NCI-H2081 treated with DMSO at 0.1 percent for 48 hours (cell line): ENCODE measurements at places on chromosomes 16 and 17.

GRCh38 chr16:53664724-53665345 is 38.8 kb downstream of the RPGRIP1L start:
- DNase-seq = no peak

DNA sequence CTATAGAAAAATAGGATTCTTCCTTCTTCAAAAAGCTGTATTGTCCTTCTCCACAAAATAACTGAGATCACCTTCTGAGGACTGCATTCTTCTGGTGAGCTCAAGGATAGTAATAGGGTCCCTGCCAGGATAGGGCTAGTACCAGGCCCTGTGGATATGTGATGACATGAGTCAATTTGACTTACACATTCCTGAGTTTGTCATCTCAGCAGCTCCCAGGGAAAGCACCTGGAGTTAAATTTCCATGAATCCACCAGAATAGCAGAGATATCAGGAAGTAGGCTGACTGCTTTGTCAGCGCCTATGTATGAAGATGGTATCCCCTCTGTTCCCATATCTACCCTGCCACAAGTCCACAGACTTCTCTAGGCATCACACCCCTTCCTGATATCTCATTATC is 225.8 kb downstream of the PMP22 start:
- DNase-seq = no peak

DNA sequence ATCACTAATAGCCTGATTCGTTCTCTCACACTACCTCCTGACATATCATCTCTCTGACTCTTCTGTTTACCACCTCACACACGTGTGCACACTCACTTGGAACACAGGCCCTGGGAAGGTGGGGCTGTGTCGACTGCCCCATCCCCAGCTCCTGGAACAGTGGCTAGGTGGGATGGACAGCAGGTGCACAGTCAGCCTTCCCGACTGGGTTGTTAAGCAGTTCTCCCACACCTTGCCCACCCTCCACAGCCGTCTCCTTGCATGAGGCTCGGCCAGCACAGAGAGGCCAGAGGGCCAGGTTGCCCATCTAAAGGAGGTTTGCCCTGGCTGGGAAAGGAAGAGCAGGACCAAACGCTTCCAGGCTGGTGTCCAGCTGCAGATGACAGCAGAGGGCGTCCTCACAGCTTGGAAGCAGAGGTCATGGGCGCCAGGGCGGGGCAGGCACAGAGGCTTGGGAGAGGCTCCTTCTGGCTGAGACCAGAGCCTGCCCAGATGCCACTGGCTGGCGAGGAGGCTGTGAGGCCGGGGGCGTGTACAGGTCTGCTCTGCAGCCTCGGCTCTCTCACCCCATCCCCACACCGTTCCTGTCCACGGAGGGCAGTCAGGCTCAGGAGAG is 92.8 kb downstream of the AMFR start:
- DNase-seq = no peak

GRCh38 chr17:5437721-5438317 is 1.1 kb downstream of the C1QBP start:
- no peak for DNase-seq

DNA sequence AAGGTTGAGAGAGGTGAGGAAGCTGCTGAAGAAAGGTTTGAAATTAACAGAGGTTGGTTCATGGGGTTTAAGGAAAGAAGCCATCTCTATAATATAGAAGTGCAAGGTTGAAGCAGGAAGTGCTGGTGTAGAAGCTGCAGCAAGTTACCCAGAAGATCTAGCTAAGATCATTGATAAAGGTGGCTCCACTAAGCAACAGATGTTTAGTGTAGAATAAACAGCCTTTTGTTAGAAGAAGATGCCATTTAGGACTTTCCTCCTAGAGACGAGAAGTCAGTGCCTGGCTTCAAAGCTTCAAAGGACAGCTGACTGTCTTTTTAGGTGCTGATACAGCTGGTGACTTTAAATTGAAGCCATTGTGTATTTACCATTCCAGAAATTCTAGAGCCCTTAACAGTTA is 29.3 kb downstream of the GOSR1 start:
- no peak for DNase-seq

DNA sequence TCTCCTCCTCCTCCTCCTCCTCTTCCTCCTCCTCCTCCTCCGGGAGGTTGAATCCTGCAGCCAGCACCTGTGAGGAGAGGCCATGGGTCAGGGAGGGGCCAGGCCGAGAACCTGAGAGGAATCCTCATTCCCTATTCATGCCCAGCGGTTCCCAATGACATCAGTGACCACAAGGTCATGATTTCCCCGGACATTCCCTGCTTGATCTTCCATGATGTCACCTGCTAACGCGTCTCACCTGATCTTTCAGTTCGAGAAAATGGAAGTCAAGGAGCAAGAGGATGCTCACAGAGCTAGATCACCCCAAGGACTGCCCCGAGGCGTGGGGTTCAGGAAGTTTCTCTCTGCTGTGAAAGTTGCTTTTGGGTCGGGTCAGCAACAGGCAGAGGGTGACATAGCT is 5.4 kb downstream of the APOBR start:
- no peak for DNase-seq

- DNase-seq = no peak
These were observed 57.2 kb upstream of the GSG1L start for GRCh38 chr16:28120754-28121153.

GRCh38 chr17:57243171-57243622 is 13.1 kb upstream of the MSI2 start:
- DNase-seq = peak; percentile 29

- no peak for DNase-seq
These were observed 219.2 kb downstream of the C16orf78 start for GRCh38 chr16:49592546-49593423.

DNA sequence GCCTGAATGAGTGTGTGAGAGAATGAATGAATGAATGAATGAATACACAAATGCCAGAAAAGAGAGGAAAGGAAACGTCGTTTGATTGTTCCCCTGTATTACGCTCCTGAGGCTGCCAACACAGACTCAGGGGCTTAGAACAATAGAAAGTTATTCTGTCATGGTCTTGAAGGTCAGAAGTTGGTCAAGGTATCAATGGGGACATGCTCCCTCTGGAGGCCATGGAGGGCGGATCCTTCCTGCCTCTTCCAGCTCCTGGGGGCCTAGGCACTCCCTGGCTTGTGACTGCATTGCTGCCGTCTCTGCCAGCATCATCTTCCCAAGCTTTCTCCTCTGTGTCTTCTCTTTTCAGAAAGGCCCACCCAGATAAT is 1.5 kb upstream of the SLC38A8 start:
- no peak for DNase-seq

DNA sequence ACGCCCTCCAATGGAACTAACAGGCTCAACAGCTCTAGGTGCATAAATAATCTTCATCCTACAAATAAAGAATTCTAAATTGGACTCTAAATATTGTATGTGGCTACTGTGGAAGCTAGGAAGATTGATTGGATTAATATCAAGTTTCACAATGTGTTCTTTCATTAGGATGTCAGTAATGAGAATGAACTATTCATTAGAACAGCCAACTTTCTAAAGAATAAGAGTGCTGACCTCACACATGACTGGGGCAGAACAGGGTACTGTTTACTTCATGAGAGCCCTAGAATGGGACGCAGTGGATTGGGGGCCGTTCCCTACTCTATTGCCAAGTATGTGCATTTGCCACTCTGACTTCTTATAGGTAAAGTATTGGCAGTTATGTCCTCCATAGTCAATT is 528.2 kb upstream of the RBFOX1 start:
- no peak for DNase-seq

- peak; percentile 80 for DNase-seq
These were observed 161.1 kb upstream of the CACNG5 start for GRCh38 chr17:66673668-66674276.

- DNase-seq = no peak
These were observed 31.7 kb downstream of the TOM1L2 start for GRCh38 chr17:17940441-17940911.

DNA sequence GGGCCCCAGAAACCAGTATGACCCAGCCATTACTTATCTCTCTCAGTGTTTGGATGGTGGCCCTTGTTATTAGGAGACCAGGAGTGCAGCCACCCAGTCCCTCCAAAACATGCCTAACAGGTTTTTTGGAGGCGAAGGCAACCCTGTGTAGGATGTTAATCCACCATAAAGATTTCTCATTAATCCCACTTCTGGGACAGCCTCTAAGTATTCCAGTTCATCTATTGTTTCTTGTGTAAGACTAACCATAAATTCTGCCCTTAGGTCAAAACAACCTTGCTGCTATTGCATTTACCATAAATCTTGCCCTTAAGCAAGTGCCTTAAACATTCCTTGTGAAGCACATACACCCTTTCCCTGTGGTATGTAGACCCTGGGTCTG is 21.5 kb upstream of the OR1F1 start:
- DNase-seq = no peak

DNA sequence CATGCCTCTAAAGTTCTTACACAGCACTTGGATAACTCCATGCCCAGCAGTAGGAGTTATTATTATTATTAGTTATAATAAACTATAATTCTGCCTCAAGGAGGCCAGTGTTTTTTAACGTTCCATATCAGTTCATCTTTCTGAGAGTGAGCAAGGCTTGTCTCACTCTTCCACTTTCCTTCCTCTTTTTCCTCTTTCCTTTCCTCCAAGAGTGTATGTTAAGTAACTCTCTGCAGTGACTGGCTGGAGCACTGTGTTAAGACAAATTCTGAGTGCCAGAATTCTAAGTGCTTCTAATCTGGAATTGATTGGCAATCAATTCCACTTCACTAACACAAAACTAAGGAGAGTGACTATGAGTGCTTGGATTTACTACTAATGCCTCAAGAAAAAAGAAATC is 16.4 kb downstream of the CLEC19A start:
- no peak for DNase-seq

GRCh38 chr16:1673424-1674151 is 4.5 kb upstream of the JPT2 start:
- no peak for DNase-seq

DNA sequence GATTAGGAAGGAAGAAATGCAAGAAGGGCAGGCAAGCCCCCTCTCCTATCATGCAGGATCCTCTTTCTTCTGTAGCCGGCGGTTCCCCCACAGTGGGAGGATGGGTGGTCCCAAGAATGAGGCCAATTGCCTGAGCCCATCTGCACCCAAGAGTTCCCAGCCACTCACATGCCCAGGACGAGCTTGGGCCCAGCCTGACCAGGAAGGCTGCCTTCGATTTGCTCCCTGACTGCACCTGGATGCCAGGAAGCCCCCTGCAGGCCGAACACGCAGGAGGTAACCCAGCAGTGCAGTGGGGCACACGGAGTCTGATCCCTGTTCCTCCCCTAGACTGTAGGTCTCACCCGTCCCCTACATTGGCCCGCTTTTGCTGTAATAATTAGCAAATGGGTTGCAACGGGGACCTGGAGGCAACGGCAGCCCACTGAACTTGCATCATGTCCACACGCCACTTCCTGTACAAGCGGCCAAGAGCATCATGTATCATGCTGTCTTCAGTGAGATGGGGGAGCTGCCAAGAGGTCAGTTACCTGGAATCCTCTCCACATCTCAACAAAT is 67.5 kb downstream of the AMFR start:
- DNase-seq = no peak

GRCh38 chr16:24463196-24463945 is 76.0 kb upstream of the RBBP6 start:
- no peak for DNase-seq

DNA sequence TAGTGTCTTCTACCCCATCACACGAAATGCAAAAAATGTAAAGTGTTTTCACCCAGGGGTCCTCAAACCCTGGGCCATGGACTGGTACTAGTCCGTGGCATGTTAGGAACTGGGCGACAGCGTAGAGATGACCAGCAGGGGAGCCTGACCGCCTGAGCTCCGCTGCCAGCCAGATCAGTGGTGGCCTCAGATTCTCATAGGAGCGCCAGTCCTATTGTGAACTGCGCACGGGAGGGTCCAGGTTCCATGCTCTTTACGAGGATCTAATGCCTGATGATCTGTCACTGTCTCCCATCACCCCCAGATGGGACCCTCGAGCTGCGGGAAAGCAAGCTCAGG is 4.5 kb downstream of the SCARF1 start:
- no peak for DNase-seq

DNA sequence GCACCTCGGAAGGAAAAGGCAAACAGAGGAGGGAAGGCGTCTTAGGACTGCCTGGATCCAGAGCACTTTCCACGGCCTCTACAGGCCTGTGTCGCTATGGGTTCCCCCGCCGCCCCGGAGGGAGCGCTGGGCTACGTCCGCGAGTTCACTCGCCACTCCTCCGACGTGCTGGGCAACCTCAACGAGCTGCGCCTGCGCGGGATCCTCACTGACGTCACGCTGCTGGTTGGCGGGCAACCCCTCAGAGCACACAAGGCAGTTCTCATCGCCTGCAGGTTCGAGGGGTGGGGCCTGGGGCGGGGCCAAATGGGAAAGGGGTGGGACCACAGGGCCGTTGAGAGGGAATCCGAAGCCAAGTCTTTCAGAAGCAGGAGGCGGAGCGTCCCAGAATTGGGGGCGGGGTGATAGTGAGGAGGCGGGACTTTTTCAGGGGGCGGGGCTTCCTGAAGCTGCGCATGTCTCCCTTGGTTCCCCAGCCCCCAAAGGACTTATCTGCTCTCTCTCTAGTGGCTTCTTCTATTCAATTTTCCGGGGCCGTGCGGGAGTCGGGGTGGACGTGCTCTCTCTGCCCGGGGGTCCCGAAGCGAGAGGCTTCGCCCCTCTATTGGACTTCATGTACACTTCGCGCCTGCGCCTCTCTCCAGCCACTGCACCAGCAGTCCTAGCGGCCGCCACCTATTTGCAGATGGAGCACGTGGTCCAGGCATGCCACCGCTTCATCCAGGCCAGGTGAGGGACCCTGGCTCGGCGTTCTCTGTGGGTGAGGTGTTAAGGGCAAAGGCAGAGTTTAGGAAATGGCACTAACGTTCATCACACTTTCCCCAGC is 939 bp downstream of the BCL6B start:
- DNase-seq = no peak

DNA sequence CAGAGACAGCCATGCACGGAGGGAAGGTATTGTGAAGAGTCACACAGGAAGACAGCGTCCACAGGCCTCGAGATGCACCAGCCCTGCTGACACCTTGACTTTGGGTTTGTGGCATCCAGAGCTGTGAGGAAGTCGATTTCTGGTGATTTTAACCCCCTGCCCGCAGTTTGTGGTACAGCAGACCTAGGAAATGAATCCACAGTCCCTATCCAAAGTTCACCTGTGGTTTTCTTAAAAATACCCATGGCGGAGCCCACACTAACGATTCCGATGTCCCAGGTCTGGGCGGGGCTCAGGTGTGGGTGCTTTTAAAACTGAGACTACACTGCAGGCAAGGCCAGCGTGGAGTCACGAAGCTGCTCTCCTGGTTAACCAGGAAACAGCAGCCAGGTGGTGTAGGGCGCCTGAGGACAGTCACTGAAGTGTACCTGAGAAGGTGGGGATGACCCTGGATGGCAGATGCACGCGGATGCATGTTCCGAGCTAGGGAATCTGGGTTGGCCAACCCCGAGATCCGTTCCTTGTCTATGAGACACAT is 14.4 kb upstream of the MEAK7 start:
- DNase-seq = no peak
